Eye (tissue), 1 donor: ENCODE measurements at places on chromosomes 2 and 18.

- DNase-seq, result peak; percentile 71
Observed at GRCh38 chr2:72917138-72917876, at the start of gene EMX1. Gene EMX1 (plus strand): TSS chr2:72917519. CDS start chr2:72917853, 334 bp downstream.

GRCh38 chr2:225037415-225038230, 4.6 kb downstream of the DOCK10 start:
- no peak for DNase-seq

DNA sequence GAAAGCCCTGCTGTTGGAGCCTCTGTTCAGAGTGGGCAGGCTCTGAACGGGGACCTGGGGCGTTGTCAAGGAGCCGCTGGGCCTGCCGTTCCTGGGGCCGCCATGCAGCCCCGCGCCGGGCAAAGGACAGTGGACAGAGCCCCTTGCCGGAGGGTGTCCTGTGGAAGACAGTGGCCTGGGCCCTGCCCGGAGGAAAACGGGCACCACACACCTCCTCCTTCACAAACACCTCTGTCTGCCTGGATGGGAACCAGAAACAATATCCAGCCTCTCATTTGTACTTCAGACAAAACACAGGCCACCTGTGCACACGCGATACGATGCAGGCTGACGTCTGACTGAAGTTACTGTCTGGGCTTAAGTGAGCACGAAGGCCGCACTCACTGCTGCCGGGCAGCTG, 233.7 kb downstream of the TWIST2 start:
- no peak for DNase-seq

DNA sequence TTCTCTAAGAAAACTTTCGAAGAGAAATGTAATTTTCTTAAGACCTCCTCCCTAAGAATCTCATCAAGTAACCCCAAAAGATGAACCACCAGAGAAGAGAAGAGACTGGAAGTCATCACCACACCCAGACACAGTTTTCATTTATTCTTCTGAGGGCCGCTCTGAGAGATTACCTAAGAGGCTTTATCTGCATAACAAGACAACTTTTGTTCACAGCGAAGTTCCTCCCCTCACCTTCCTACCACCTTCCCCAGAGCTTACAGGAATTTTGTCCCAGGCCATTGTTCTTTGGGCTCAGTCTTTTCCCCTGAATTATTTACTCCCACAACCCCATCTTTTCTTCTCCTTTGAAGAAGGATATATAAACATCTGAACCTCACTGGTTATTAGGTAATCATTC, 92.8 kb downstream of the AKAIN1 start:
- DNase-seq, result no peak

DNA sequence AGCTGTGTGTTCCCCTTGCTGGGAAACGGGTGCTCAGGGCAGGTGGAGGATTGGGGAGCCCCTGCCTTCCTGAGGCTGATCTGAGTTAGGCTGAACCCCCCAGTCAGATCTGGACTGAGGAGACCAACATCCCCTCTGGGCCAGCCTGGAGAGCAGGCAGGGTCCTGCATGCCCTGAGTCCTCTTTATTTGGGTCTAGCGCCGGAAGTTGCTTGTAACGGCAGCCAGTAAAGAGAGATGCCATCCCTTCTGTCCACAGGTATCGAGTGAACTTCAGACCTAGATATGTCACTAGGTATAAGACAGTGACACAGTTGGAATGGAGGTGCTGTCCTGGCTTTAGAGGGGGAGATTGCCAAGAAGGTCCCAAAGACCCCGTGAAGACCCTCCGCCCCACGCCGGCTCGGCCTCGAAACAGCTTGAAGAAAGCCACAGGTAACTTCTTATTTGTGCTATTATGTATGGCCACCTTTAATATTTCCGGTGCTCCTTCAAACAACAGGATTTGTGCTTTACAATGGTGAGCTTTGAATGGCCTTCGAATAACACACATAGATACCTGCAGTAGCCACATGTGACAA, 38.0 kb downstream of the EMILIN2 start:
- DNase-seq, result no peak

- peak; percentile 30 for DNase-seq
Observed at GRCh38 chr18:2979871-2980790, 32.8 kb downstream of the LPIN2 start.

GRCh38 chr2:10654069-10654468, 35.7 kb downstream of the NOL10 start:
- no peak for DNase-seq

GRCh38 chr2:36165132-36165531, 190.4 kb upstream of the CRIM1 start:
- DNase-seq, result no peak

DNA sequence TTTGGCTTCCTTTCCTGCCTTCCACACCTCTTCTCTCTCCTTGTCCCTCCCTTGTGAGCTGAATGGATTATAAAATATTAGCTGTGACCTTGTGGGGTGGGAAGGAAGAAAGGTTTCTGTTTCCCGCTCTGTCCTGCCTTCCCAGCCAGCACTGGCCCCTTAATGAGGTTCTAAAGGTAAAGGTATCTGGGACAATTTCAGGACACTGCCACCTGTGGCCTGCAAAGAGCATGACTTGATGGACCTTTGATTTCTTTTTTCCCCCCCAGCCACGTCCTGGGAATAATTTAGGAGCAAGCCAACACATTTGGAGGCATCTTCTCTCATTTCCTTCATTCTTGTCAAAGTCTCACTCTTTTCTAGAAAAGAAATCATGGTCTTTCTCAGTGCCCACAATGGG, 246.7 kb upstream of the EPAS1 start:
- no peak for DNase-seq

- DNase-seq, result no peak
Observed at GRCh38 chr2:3682811-3683210, 20.6 kb upstream of the DCDC2C start.

DNA sequence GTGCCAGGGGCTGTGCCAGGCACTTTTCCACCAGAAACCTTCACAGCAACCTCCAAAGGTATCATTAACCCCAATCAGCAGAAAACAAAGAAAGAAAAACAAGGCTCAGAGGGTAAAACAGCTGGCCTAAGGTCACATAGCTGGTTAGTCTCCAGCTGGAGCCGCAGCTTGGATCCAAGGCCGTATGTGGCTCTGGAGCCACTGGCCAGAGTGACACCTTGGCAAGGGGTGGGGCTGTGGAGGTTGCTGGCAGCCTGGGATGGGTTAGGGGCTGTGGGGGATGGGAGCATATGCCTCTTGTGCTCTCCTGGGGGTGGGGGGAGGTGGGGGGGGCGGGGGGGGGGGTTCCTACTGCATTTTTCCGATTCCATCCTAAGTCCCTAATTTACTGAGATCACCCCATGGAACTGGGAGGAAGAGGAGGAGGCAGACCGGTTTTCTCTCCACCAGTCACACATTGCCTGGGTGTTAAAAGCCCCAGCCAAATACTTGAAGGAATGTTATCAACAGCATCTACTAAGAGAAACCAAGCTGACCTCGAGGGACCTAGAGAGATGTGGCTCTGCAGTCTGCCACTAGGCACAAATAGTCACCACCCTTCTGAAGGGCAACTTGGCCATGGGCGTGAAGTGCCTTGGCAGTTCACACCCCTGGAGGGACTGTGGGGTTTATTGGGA, 8.0 kb downstream of the HAAO start:
- no peak for DNase-seq

GRCh38 chr18:23540867-23541266, 37.6 kb downstream of the RMC1 start:
- DNase-seq, result no peak

DNA sequence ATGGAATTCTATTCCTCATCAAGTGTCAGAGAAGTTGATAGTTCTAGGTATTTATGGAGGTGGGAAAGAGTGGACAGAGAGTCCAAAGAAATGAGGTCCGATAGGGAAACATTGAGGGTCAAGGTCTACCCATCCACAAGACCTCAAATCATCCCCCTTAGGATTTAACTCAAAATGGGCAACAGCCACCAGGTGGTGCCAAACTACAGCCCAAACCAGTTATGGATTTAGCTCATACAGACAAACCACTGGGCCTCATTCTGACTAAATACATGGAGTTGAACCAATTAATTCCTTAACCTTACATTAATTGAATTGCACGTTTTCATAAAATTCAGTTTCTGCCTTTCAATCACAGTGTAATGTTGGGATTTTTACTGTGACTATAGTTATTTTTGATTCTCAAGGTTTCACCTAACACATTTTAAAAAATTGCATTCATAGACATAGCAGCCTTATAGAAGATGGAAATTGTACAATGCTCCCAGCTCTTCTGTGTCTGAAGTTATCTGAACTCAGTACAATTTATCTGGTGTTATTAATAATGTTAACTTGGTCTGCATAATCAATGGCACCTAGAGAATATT, 98.2 kb upstream of the HNMT start:
- peak; percentile 75 for DNase-seq

DNA sequence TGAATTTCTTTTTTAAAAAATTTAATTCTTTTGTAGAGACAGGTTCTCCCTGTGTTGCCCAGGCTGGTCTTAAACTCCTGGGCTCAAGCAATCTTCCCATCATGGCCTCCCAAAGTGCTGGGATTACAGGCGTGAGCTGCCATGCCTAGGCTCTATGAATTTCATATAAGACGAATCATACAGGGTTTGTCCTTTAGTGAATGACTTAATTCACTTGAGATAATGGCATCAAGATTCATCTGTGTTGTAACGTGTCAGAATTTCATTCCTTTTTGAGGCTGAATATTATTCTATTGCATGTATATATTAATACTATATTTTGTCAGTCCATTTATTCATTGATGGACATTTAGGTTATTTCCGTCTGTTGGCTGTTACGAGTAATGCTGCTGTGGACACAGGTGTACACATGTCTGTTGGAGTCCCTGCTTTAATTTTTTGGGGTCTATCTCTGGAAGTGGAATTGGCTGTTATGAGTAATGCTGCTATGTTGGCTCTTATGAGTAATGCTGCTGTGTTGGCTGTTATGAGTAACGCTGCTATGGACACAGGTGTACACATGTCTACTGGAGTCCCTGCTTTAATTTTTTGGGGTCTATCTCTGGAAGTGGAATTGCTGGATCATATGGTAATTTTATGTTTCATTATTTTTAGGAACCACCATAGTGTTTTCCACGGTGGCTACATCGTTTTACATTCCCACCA, 210.6 kb downstream of the CAMKMT start:
- no peak for DNase-seq

GRCh38 chr2:120323807-120324399, 22.0 kb upstream of the INHBB start:
- DNase-seq, result no peak

- no peak for DNase-seq
Observed at GRCh38 chr2:47313728-47314127, 89.2 kb upstream of the MSH2 start.

DNA sequence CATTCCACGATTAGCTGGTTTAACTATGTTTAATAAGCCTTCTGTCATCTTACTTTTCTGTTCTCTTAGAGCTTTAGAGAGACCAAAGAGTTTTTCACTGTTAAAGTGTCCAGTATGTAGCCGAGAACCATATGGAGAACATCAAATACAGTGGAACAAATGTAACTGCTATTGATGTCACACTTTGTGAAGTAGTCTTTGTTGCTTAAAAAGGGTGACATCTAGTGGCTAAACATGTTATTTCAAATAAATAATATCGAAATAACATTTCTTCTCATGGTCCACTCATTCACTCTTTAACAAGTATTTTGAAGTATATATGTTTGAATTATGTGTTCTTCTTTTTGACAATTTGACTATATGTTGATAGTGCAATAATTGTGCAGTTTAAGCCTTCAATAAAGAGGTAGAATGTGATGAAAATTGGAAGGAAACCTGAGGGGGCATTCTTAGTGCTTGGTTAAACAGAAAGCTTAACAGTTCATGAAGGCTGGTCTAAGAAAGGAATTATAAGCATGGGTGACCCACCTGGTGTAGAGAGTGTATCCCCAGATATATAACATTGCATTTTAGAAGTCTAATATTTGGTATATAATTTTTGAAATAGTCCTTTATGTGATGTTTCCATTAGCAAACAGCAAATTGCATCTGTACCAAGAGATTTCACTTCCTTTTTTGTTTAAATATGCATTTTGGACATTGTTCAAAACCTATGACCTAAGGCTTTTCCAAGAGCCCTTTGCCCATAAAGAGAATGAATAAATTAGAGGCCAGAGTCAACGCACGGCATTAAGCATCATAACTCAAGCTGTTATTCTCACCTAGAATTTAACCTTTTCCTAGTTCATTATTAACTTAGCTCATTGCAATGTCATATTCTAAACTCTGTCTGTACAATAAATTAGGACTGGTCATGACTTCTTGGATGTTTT, 112.1 kb downstream of the KYNU start:
- DNase-seq, result peak; percentile 62

GRCh38 chr2:136997557-136997956, 232.2 kb downstream of the THSD7B start:
- no peak for DNase-seq

GRCh38 chr2:175126661-175127060, 41.3 kb downstream of the ATF2 start:
- no peak for DNase-seq

DNA sequence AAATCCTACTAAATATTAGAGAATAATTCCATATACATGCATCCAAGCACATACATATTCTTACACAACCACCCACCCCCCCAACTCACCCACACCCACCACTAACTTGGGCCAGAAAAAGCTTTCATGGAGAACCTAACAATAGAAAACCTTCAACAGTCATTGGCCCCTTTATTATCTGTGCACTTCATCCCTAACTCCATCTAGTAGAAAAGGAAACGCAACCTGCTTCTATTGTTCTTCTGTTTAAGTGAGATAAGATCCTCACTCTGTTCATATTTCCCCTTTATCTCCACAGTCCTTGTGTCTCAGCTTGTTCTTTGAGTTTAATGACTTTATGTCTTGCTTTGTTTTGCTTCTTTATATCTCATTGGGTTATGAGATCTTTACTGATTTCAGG, 1740.2 kb upstream of the CELF4 start:
- DNase-seq, result no peak

DNA sequence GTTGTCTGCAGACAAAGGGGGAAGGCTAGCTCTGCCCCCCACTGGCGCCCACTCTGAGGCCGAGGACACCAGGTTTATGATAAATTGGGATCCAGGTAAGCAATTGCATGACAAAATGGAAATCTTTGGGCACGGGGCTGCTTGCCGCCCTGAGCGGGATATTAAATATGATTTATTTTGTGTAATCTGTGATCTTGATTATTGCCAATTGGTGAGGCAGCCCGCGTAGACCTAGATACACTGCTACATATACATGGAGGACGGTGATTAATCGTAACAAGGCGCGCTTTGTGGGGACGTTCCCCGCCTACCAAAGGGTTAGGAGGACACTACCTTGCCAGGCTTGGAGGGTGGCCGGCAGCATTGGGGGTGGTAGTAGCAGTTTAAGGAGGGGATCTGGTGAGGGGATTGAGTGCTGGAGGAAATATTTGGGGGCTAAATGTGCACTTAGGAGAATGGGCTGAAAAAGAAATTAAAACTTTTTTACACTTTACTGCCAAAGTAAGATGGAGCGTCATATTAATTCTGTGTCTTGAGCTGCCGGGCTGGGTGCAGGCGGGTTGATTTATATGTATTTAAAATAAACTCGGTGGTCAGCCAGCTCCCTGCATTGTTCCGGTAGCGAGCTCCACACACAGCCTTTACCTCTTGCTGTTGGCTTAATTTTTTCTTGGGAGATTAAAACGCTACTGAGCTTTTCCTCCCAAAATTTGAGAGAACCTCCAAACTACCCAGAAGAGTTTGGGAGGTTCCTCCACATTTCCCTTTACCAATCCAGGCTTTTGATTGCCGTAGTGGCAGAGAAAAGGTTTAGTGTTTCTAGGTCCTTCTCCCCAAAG, 4.1 kb downstream of the HOXD3 start:
- peak; percentile 55 for DNase-seq
